CD4-positive, alpha-beta T cell treated with Interleukin-15 for 4 hours (primary cell): ENCODE measurements at places on chromosomes 6 and 20.

GRCh38 chr20:23939063-23939462, 49.5 kb downstream of the GGTLC1 start:
- no peak for DNase-seq

GRCh38 chr6:114892211-114892610, 549.4 kb upstream of the HS3ST5 start:
- DNase-seq: no peak

DNA sequence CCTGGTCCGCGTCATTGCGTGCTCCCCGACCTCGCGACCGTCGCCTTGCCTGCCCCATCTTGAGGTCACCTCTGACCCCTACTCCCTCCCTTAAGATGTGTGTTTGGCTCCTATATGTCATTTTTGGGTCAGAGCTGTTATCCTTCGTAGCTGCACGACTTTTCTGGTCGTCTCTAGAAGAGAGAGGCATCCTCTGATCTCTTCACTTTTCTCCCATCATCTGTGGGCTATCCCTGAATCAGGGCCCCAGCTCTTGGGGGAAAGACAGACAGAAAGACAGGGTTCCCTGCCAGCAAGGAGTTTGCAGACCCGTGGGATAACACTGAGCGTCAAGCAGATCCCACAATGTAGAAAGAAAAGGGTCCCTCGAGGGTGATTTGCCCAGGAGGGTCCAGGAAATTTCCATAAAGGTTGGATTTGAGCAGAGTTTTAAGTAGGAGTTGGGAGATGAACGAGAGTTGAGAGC, 555 bp downstream of the FAM120B start:
- DNase-seq: no peak

DNA sequence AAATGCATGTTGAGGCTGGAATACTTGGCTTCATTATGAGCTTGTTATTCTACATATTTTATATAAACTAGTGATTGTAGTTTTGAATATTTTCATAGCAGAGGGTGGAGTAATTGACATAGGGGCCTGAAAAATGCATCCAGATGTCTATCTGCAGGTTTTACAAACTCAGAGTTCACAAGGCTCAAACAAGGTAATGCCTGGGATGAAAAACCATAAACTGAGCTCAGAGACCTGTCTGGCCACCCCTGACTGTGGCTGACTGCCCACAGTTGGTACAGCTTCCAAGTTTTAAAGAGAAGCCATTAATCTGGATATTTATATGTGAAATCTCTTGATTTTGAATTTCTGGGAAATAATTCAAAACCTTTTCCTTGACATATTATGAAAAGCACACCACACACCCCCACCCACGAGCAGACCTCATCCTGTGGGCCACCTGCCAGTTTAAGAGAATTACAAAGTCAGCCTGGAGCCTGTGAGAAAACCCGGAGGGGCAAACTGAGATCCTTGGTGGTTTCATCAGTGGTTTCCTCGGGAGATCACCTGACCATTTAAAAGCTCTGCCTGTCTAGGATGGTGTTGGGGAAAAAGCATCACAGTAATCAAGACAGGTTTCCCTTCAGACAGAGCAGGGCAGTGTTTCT, 230.1 kb downstream of the SAMD5 start:
- no peak for DNase-seq

- no peak for DNase-seq
Observed at GRCh38 chr6:157798851-157799250, 24.2 kb upstream of the SNX9 start.

- DNase-seq: peak; percentile 32
Observed at GRCh38 chr20:43914311-43915210, at the start of gene TOX2. TOX2 (plus strand) TSS chr20:43914852; CDS start chr20:43914892, 40 bp downstream.
